ENCODE measurements at places on chromosomes 13 and 19.

GRCh38 chr13:91725646-91726045 lies 327.2 kb downstream of the GPC5 start:
- ATAC-seq = no peak

DNA sequence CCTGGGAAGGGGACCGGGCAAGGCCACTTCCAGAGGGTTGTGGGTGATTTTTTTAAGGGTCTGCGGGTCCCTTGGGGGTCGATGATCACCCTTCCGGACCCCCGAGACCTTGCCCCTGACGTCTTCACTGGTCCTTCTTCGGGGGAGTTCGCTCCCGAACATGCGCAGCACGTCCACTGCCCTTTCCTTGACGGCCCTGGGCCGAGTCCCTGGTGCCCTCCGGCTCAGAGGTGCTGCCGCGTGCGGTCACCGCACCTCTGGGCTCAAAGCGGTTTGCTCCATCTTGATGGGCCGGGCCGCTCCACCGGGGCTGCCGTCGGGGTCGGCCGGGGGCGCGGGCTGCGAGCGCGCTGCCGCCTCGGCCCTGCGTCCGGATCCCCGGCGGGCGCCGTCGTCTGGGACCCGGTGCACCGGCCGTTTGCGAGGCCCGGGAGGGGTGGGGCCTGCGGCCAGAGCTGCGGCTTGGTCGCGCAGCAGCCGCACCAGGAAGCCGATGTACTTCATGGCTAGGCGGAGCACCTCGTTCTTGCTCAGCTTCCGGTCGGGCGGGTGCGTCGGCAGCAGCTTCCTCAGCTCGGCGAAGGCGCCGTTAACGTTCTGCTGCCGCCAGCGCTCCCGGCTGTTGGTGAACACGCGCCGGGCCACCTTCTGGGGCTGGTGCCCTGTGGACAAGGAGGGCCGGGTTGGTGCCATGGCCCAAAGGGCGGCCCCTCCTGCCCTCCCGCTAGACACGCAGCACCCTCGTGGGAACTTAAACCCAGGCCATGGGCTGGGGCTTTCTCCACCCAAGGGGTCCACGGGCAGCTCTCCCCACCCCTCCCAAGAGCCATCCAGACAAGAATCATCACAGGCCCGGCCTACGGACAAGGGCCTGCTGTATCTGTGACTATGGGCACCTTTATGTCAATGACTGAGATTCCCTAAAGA lies 3.3 kb downstream of the LYL1 start:
- ATAC-seq = peak; percentile 50

DNA sequence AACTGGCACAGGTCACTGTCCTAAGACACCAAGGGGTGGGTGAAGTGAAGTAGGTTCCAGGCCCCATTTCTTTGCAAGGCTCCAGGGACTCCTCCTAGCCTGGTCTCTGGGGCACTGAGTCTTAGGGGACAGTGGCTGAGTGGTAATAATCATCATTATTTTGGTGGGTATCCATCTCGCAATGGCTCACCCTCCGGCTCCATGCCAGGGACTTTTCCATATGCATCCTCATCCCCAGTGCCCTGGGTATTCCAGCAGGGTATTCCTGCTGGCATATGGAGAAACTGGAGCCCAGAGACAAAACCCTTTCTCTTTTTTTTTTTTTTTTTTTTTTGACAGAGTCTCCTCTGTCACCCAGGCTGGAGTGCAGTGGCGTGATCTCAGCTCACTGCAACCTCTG lies 2.5 kb downstream of the PDE4A start:
- no peak for ATAC-seq

DNA sequence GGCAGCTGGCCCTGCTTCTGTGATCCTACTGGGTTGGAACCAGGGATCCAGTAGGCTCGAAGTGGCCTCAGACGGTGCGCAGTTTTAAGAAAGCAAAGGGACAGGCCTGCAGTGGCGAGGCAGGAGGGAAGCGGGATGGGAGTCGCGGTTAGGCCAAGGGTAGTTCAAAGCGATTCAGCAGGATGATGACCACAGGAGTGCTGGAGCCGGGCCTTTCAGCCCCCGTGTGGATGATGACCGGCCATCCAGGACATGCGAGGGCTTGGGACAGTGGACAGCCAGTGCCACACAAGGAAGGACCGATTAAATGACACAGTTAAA lies 854 bp downstream of the RNASEH2B start:
- no peak for ATAC-seq

GRCh38 chr19:30106417-30107095 lies 164.5 kb downstream of the URI1 start:
- ATAC-seq = no peak

- no peak for ATAC-seq
Measured at GRCh38 chr19:4981681-4981958, 12.7 kb downstream of the KDM4B start.

DNA sequence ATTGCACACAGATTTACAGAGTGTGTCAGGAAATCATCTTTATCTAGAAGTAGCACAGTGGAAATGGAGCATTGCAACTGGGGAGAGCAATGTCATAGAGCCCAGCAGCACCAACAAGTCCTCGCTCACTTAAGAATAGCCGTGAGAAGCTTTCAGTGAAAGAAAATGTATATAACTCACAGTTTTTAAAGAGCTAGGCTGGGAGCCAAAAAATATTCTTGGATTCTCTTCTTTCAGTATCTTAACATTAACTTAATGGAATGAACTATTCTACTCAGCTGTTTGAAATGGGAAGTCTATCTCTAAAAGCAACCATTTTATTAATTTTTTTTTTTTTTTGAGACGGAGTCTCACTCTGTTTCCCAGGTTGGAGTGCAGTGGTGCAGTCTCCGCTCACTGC lies 329.6 kb downstream of the COG6 start:
- ATAC-seq = no peak

DNA sequence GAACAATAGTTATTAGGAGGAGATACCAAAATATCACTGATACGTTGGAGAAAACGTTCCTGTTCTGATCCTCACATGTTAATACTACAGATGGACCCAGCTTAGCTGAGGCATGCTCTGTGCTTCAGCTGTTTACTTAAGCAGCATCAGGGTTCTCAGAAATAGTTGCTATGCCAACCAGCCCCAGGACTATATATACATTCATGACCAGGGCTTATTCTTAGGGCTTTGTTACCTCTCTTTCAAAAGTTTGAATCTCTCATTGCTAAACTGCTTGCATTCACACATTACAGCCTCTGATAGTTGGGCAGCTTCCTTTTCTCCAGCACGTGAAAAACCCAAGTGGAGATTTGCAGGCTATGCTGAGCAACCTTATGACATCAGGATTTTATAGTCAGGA lies 800.4 kb downstream of the DIAPH3 start:
- ATAC-seq = no peak

DNA sequence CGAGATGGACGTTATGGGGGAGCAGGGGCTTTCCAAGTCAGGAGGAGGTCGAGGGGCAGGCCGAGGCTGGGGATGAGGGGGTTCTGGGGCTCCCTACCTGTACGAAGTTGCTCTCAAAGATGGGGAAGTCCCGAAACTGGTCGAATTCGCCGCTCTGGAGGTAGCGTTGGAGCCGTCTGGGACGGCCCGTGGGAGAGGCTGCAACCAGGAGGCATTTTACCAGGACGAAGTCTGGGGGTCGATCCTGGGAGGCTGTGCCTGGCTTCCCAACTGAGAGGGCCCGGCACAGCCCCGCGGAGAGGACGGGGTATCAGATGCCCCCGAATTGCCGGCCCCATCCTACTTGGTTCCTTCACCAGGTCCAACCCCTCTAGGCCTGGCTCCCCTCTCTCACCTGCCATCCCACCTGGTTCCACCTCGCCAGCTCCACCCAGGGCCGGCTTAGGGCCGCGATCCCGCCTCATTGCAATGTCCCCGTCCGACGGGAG lies 527 bp upstream of the EMC10 start:
- ATAC-seq = no peak

GRCh38 chr19:51808333-51808986 lies 13.5 kb downstream of the FPR3 start:
- ATAC-seq = no peak

GRCh38 chr13:51837016-51837415 lies 8.0 kb downstream of the TMEM272 start:
- no peak for ATAC-seq

GRCh38 chr19:50792272-50793250 lies 2.3 kb downstream of the ACP4 start:
- no peak for ATAC-seq

DNA sequence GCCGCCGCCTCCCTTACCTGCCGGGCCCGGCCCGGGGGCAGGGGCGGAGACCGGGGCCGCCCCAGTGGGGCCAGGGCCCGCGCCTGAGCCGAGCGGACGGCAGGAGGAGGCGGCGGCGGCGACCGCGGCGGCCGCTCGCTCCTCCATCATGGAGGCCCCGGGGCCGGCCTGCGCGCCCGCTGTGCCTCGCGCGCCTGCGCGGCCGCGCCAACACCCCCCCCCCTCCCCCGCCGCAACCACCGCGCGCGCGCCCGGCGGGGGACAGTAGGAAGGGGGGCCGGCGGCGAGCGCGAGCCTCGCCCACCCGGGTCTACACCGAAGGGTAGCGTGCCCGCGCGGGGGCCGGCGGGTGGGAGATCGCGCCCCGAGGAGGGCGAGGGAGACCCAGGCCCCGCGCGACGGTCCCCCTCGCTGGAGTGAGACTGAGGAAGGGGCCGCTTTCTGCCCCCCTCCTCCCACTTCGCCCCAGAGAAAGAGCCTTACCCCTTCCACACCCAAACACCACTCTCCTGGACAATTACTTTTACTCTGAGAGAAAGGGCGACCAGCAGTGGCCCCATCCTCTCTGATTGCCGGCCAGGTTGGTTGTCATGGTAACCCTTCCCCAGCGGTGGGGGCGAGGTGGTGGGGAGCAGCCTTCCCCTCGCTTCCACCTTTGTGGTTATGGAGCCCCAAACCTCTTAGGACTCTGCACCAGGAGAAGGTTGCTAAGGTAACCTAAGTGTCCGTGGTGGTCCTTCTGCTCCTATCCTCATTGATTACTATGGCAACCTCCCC lies at the start of gene STRN4:
Gene STRN4 (minus strand): TSS at position 170 of the 777 bp plus-strand sequence. CDS start 20 bp downstream, at position 150.
- peak; percentile 72 for ATAC-seq

GRCh38 chr13:80307401-80307987 lies 33.4 kb downstream of the SPRY2 start:
- ATAC-seq = no peak

DNA sequence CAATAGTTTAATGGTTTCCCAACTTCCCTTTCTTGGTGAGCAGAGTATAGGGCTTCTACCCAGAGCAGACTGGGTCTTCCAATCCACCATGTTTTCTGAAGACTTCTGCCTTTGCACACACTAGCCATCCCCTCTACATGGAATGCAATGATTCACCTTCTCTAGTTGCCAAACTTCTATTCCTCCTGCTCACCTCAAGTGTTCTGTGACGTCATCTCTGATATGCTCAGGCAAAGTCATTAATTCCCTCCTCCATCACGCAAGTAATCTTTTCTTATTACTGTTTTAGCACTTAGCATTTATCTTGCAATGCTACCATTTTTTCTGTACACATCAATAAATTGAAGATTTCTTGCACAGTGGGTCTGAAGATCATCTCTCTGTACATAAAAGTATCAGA lies 174.2 kb downstream of the RBM26 start:
- no peak for ATAC-seq

DNA sequence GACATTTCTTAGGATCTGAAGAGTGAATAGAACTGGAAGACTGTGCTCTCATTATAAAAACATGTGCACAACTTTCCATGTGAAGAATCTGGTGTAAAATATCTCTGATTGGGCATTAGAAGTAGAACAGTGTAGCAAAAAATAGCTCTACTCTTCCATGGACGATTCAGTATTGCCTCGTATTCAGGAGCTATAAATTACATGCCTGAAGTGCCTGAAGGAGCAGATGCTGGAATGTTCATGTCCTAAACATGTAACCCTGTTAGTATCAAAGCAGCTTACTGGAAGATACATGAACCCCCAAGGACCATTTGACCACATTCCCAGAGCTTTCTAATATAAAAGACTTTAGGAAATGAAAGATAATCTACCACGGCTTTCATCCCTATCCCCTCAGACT lies 528.9 kb downstream of the DACH1 start:
- no peak for ATAC-seq

DNA sequence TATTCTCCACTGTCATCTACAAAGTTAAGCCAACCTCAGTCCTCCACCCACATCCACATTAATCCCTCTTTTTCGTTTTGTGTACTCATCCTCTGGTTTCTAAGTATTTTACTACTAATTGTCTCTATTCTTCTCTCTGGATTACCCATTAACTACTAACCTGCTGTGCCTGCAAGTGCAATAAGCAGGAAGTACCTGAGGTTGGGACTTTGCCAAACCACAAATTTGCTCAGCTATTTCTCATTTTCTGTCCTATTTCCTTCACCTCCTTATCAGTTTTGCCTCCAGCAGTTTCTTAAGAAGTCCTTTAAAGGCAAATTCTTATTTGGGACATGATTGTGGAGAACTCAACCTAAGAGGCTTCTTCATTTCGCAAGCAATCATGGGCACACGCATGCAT lies 1708.9 kb downstream of the SLITRK5 start:
- ATAC-seq = no peak

- peak; percentile 55 for ATAC-seq
Measured at GRCh38 chr19:45809643-45810159, 5.4 kb downstream of the RSPH6A start.

DNA sequence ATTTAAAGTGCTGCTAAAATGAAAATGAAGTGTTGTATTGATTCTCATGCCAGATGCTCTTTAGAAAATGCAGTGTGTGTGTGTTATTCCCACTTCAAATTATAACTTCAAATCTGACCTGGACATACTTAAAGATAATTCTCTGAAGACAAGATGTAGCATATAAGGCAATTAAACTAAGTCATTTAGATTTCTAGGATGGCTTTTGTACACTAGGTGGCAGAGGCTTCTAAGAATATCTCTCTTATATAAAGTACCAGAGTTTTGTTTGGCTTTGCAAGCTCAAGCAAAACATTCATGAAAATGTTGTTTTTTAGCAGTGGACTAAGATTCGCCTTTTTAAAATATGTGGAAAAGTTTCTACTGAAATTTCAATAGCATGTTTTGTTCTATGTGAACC lies 407.2 kb downstream of the GPC5 start:
- no peak for ATAC-seq

GRCh38 chr13:88676016-88676415 lies 1004.8 kb downstream of the SLITRK5 start:
- no peak for ATAC-seq

DNA sequence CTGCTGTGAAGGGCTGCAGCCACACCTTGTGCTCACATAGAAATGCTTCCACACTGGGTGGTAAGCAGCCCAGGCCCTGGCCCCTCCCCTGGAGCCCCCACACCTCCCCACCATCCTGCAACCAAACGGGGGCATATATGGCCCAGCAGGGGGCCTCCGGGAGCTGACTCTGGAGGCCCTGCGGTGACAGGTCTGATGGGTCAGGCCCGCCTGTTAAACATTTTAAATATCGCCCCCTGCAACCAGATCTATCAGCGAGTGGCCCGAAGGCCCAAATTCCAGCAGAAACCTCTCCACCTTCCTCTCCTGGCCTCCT lies 48.0 kb upstream of the KATNAL1 start:
- no peak for ATAC-seq
